KBM-7 (cell line): ENCODE measurements at places on chromosomes 11 and 22.

GRCh38 chr11:10291801-10292638 is 2.0 kb downstream of the SBF2 start:
- no peak for DNase-seq

- no peak for DNase-seq
Observed at GRCh38 chr11:18132341-18132740, at the start of gene MRGPRX3. Gene MRGPRX3 (plus strand): TSS chr11:18132571. CDS start chr11:18137203, 4,632 bp downstream.

GRCh38 chr11:12678092-12678491 is 3.9 kb downstream of the TEAD1 start:
- DNase-seq: no peak

- DNase-seq: no peak
Observed at GRCh38 chr22:46230262-46230901, 19.7 kb downstream of the CDPF1 start.

GRCh38 chr11:128437136-128437535 is 150.2 kb downstream of the ETS1 start:
- no peak for DNase-seq

DNA sequence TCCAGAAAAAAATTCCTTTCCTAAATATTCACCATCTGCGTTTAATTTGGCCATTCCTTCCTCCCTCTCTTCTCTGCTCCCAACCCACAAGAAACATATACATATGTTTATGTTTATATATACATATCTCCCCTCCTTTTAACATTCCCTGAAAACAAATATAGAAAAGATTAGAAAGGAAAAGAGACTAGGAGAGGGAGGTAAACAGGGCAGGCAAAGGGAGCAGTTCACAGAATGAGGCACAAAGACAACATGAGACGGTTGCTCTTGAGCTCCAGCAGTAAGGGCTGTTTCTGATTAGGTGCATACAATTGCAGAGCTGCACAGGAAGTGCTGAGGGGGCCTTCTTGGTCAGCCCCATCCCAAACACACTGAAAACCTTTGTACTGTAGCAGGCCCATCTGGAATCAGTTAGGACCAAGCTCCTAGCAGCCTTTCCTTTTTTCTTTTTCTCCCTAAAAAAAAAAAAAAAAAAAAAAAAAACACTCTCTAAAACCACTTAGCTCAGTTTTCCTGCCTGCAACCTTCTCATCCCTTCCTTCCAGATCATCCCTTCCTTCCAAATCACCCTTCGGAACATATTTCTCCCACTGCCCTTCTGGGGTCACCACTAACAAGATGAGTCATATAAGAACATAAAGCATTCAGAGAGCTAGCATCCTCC is 57.0 kb downstream of the RBFOX2 start:
- no peak for DNase-seq

DNA sequence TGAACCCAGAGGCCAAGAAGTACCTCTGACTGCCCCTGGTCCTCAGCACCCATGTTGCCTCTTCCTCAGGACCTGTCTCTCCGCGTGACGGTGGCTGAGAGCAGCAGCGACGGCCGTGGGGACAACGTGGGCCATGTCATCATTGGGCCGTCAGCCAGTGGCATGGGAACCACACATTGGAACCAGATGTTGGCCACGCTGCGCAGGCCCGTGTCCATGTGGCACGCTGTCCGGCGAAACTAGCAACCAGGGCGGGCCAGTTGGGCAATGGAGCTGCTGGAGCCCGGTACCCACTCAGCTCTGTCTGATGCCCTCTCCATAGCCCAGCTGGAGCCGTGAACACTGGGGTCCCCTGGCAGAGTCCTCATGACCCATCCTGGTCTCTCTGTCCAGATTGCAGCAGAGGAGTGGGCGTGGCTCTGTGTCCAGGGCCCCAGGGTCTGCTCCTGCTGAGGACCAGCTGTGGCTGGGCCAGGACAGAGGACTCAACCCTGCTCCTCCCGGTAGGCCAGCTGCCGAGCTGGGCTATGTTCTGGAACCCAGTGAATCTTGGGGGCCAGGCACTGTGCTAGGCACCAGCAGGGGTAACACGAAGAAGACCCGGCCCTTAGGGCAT is 8.0 kb upstream of the RHOD start:
- no peak for DNase-seq

DNA sequence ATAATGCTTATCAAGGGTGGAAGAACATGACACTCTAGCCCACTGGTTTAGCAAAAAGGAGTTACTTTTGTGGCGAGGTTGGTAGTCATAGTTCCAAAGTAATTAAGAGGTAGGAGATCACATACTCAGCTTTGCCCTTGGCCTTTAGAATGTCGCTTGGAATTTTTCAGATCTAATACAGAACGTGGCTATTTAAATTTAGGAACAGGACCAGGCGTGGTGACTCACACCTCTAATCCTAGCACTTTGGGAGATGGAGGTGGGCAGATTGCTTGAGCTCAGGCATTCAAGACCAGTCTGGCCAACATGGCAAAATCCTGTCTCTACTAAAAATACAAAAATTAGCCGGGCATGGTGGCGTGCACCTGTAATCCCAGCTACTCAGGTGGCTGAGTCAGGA is 26.1 kb upstream of the ZNRF3 start:
- DNase-seq: no peak

GRCh38 chr11:108669711-108670110 is 4.8 kb downstream of the DDX10 start:
- no peak for DNase-seq

DNA sequence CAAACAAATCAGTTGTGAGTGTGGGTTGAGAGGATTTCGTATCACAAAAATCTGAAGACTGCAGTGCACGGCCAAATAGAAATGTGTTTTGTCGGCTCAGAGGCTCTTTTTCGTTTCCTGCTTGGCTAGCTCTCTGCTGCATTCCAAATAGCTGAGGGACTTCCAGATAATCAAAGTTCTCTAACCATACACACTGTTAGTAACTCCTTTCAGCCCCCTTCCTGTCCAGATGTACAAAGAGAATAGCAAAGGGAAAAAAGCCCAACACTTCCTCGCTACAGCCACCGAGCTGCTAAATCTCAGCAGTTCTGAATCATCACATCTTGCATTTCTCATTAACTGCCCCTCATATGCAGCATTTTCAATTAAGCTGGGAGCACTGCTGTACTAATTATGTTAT is 203.1 kb downstream of the TENM4 start:
- DNase-seq: no peak

DNA sequence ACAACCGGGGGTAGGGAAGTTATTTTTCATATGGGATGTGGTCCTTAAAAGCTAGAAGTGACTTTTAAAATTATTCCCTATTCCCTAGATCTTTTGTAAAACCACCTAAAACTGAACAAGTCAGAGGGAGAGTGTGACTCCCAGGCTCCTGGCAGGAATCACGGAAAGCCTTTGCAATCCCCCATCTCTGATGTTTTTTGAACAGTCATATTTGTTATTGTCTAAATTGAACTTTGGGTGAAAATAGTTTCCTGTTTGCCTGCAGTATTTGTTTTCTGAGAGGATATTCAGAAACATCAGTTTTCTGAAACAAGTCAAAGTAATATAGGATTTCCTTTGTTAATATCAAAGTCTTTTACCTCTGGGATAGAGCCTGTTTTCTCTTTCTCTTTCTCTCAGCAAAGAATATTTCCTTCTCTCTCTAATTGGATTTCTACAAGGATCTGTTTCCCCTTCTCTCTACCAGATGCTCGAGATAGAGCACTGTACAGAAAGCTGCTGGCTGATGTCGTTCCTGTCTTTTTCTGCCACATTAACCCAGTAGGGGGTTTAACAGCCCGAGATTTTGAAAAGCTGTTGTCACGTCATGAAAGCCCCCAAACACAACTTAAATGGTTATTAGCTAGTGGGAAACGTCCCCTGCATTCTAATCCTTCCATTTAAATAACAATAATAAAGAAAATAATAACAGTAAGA is 132.2 kb upstream of the PITPNB start:
- DNase-seq: no peak

- no peak for DNase-seq
Observed at GRCh38 chr11:4748438-4748837, 21.3 kb downstream of the OR51F1 start.

DNA sequence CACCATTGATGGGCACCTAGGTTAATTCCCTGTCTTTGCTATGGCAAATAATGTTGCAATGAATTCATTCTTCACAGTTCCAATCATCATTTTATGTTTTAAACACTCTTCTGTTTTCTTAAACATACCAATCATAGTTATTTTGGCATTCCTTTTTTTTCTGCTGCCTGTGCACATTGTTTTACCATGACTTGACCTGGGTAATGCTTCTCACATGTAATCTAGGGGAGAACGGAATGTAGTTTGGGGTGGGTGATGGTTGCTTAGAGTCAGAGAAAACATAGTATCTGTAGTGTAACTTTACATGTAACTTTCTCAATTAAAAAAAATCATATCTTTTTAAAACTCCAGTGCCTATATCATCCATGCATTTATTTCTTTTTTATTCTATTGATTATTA is 1945.3 kb upstream of the RAG2 start:
- DNase-seq: no peak

DNA sequence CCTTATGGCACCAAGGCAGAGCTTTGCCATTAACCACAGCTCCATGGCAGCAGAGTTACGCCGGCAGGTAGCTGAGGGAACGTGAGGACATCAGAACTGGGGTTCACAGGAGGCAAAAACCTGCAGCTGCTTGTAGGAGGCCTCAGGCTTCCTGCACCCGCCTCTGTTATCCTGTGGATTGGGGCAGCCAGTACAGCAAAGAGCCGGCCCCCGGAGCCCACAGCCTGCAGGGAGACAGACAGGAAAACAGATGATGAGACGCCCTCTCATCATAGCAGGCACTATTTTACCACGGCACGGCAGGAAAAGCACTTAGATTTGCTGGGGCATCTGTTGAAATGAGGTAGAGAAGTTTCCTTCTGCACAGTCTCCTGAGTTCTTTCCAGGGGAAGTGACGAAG is 870.3 kb downstream of the TBC1D22A start:
- DNase-seq: no peak

DNA sequence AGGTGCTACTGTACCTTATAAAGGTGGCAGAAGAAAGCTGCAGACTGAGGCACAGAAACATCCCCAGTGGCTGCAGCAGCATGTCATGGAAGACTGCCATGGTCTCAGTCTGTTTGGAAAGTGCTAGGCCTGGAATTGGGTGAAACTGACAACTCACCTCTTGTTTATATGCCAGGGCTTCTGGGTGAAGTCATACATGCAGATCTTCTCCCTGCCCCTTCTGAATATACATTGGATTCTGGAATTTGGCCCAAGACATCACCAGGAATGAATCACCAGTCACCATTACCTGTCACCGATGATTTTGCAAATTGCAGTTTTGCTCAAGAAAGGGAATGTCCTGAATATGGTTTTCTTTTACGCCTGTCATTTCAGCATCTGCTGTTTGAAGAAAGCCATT is at the start of gene PLET1:
Gene PLET1 (minus strand): TSS at position 371 of the 400 bp plus-strand sequence. CDS start 271 bp downstream, at position 100.
- DNase-seq: no peak

- no peak for DNase-seq
Observed at GRCh38 chr22:32828150-32828549, 26.6 kb downstream of the TIMP3 start.

DNA sequence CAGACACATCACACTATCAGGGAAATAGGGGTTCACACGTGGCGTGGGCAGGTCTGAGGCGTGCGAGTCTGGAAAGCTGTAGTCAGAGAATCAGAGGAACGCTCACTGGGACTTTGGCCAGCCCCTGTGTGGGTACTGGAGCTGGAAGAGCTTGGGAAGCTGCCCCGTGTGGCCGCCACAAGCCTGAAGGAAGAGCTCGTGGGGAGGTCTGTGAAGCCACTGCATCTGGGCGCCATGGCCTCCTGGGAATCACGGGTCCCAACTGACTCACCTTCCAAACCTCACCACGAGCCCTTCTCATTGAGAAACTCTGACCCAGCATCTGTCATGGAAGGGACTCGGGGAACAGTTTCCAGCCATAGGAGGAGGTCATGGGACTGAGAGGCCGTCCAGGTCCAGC is 5.9 kb upstream of the MRGPRF start:
- DNase-seq: no peak

- DNase-seq: no peak
Observed at GRCh38 chr11:14793546-14793945, 98.5 kb downstream of the CYP2R1 start.

DNA sequence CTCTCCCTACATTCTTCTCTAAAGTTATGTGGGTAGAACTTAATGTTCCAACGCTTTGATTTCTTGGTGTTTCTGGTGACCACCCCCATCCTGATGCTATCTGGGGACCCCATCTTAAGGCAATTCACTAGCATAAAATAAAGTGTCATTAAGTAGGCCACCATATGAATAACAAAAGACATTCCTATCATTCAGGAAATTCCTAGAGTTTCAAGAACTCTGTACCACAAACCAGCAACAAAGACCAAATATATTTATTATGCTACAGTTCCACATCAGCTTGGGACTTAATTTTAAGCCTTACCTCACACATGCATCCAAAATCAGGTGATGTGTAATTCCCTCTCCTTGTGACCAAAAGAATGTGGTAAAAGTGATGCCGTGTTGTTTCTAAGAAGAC is 254.6 kb upstream of the LRRC4C start:
- no peak for DNase-seq

DNA sequence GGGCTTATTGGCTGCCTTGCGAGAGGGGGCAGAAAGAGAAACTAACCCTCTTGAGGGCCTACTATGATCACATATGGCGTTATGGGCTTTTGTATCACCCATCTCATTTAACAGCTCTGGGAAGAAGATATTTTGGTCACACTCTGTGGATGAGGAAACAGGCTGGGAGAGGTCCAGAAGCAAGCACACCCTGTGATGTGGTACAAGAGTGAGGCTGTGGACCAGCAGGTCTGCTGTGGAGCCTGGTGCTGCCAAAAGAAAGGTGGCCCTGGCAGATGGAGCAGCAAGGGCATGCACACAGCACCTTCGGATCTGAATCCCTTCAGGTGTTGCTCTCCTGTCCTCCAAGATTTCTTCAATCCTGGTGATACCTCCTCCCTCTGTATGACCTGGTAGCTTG is 64.1 kb downstream of the KCNC1 start:
- DNase-seq: no peak

DNA sequence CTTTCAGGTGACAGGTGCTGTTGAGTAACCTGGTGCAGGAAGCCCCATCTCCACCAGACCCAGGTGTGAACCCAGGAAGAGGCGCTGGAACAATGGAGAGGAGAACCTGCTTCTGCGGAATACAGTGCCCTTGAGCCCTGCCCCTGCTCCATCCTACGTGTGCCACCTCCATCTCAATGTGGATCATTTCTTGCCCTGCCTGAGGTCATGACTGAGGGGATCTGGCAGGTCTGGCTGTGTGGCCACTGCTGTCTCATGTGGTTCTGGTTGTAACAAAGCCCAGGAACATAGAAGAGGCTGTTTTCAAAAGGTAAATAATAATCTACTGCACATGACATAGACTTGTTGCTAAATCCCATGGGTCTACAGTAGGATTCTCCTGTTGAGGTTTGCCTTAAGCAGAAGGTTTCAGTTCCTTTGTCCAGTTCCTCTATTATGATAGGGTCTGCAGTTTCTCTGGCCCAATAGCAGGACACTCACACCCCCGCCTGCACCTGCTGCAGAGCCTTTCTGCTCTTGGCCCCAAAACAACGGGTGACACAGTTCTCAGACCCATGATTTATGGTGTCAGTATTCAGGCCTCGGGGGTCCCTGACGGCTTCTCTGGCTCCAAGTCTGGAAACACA is 113.5 kb upstream of the IGLL5 start:
- no peak for DNase-seq

DNA sequence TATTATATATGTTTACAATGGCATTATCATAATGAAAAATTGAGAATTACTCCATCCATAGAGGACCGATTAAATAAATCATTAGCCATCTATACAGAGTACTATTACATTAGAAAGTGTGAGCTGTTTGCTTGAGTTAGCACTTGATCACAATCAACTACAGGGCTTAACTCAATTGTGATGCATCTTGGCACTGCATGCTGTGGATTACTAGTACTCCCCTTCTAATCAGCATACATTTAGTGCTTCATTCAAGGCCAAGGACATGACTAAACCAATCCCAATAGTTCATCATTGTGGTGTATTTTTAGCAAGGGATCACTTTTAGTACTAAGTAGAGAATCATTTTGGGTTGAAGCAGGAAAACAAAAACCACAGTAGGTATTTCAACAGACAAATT is 23.5 kb upstream of the ARHGAP42 start:
- DNase-seq: no peak
